ENCODE measurements at places on chromosomes 6 and 20.

- no peak for DNase-seq
Observed at GRCh38 chr20:56781108-56781739, 152.1 kb downstream of the TFAP2C start.

- no peak for DNase-seq
Observed at GRCh38 chr20:48453477-48454093, 374.2 kb downstream of the PREX1 start.

DNA sequence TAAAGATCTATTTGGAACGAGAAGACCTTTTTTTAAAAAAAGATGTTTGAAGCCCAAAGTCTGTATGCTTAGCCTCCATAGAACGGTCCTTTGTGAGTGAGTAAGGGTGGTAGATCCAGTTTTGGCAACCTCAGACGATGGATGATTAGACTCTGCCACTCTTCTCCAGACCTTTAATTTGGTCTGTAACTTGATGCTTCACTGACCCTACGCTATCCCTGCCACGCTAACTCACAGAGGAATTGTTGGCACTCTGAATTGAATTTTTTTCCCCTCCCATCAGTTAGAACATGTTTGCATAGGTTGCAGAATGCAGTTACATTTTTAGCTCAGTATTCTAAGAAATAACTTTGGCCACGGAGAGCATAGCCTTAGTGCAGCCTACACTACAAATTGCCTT, 15.8 kb upstream of the DEK start:
- DNase-seq, result no peak

DNA sequence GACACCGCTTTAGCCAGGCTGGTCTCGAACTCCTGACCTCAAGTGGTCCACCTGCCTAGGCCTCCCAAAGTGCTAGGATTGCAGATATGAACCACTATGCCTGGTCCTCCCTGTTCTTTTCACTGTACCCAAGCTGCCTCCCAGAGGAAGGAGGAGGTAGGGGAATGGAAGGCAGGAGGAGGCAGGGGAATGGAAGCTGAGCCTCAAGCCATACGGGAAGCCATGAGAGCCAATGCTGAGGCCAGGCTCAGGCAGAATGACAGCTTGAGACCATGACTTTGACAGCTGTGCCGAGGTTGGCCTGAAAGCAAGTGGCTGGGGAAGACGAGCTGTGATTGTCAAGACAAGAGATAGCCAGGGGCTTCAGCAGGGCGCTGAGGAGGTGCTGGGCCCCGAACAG, 13.6 kb upstream of the ZNF335 start:
- DNase-seq, result no peak

GRCh38 chr6:151285122-151285521, 45.4 kb downstream of the AKAP12 start:
- DNase-seq, result no peak

DNA sequence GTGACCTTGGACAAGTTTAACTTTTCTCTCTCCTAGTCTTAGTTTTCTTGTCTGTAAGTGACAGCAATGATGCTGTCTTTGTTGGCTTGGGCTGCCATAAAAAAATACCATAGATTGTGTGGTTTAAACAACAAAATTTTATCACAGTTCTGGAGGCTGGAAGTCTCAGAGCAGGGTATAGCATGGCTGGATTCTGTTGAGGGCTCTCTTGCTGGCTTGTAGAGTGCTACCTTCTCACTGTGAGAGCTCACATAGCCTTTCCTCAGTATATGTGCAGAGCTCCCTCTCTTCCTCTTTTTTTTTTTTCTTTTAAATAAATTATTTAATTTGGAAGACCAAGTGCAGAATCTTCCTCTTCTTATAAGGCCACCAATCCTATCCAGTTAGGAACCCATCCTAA, 26.3 kb downstream of the HFE start:
- no peak for DNase-seq

DNA sequence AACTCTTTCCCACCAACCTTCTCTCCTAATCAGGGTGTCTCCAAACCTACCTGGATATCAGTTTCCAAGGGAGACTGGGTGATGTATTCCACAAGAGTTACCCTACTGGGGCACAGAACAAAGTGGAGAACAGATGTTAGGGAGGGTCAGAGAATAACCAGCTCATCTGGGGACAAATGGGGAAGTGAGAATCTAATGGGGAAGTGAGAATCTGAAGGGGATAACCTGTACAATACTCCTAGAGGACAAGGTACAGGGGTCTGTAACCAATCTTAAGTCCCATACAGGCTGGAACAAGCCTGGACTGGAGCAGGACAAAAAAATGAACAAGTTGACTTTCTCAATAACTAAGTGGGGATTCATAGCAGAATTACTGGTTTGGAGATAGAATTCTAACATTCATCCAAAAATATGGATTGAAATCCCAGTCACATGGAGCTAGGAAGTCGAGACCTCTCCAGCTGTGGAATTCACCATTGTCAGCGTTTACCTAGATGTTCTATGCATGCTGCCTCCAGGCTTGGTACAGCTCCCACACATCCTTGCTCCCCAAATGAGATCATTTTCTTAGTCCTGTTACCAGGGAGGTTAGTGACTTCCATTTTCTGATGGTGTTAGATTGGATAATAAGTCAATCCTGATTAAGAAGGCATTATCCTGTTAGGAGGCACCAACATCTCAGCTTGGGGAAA, 214.8 kb upstream of the MOCS1 start:
- no peak for DNase-seq

GRCh38 chr20:60223174-60223573, 265.0 kb downstream of the CDH26 start:
- DNase-seq, result no peak

DNA sequence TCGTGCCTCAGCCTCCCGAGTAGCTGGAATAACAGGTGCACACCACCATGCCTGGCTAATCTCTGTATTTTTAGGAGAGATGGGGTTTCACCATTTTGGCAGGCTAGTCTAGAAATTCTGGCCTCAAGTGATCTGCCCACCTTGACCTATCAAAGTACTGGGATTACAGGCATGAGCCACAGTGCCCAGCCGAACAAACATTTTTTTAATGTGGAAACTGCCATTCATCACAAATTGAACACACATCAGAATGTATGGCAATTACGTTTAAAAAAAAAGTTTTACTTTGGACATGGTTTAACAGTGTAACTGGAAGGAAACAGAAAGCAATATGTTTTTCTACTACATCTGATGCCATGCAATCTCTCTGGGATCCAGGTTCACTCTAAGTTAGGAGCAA, 38.3 kb upstream of the LOC128125822 start:
- DNase-seq, result no peak

DNA sequence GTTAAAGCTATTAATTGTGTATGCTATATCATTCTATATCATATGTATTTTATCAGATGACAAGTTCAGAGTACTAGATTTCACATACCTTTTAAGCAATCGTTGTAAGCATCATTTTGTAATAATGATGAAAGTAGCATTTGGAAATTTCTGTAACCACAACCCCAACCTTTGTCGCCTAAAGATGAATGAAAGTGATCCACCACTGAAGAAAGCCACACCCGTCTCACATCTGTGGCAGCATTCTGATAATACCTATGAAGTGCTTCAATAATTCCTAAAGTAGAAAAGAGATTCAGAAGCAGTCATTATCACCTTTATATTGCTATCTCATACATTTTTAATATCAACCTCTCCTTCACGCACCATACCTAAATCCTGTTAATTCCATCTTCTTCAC, 16.6 kb downstream of the ZUP1 start:
- no peak for DNase-seq

GRCh38 chr20:24589381-24589780, 120.0 kb downstream of the SYNDIG1 start:
- DNase-seq, result no peak

- no peak for DNase-seq
Observed at GRCh38 chr20:23641936-23642751, 4.4 kb upstream of the CST3 start.

- DNase-seq, result no peak
Observed at GRCh38 chr6:111803804-111804203, 69.4 kb downstream of the FYN start.

DNA sequence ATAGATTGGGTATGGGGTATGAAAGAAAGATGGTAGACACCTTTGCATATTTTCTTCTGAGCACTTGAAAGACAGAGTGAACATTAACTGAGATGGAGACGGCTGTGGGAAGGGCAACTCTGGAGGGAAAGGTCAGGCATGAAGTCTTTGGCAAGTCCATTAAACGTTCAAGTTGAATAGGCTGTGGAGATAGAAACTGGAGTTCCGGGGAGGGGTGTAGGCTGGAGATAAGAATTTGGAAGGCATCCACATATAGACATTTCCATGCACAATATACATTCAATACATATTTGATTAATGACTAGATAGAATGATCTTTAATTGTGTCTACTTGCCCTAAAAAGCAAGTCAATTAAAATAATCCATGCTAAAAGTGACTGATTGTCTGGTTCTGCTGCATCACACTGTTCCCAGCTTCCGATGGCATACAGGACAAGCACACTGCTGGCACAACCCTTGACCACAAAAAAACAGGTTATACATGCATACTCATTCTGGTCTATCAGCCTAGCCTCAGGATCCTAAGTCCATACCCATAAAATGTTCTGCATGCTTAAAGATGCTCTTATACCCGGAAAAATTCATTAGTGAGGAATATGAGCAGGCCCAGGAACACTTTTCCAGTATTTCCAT, 1.9 kb upstream of the MYLK4 start:
- no peak for DNase-seq

DNA sequence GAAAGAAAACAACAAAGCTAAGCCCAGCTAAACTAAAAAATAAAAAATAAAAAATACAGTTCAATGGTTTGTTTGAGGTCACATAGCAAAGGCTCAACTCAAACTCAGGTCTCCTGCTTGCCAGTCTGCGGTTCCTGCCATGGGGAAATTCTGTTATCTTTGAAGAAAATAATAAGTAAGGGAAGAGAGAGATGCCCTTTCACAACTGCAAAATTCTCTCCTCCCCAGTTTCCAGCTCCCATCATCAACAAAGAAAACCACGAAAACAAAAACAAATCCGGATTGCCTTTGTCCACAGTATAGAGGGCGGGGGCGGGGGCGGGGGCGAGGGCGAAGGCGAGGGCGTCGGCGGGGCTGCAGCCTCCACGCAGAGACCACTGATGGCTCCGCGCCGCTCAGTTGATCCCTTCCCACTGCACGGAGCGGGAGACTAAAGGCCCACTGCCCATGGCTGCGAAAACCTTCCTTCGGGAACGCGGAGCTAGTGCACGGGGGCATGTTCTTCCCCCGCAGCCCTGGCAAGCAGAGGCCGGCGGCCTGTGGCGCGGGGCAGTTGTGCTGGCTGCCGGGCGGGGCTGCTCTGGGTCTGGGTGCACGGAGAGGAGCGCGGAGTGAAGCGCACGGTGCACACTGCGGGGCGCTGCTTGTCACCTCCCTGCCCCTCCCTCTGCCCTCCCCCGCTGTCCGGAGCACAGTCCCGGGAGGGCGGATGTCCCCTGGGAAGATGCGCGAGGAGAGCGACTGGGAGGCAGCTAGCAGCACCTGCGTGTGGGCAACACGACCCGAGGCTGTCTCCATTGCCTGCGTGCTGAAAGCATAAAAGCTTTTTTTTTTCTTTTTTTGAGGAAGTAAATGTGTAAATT, 54.1 kb upstream of the TPD52L1 start:
- peak; percentile 89 for DNase-seq

All from D341Med (cell line).